NCI-H526 (cell line): ENCODE measurements at places on chromosomes 1 and 21.

DNA sequence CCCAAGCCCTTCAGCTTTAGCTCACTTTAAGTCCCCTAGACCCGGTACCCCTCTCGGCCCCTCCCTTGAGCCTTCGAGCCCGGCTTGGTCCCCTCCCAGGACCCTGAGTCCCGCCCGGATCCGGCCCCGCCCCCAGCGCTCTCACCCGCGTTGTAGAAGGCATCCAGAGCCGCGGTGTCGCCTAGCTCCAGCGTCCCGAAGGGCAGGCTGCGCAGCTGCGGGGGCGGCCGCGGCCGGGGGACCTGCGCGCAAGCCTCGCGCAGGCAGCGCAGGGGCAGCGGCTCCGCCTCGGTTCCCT lies 699 bp downstream of the MAP3K6 start:
- DNase-seq: peak; percentile 24

GRCh38 chr1:45913731-45914501 lies 110.5 kb downstream of the MAST2 start:
- DNase-seq: no peak

- DNase-seq: no peak
Measured at GRCh38 chr1:203547771-203548421, 53.9 kb downstream of the OPTC start.

GRCh38 chr1:46547481-46548383 lies 3.7 kb downstream of the KNCN start:
- no peak for DNase-seq

- no peak for DNase-seq
Measured at GRCh38 chr1:79040424-79041082, 34.0 kb upstream of the ADGRL4 start.

DNA sequence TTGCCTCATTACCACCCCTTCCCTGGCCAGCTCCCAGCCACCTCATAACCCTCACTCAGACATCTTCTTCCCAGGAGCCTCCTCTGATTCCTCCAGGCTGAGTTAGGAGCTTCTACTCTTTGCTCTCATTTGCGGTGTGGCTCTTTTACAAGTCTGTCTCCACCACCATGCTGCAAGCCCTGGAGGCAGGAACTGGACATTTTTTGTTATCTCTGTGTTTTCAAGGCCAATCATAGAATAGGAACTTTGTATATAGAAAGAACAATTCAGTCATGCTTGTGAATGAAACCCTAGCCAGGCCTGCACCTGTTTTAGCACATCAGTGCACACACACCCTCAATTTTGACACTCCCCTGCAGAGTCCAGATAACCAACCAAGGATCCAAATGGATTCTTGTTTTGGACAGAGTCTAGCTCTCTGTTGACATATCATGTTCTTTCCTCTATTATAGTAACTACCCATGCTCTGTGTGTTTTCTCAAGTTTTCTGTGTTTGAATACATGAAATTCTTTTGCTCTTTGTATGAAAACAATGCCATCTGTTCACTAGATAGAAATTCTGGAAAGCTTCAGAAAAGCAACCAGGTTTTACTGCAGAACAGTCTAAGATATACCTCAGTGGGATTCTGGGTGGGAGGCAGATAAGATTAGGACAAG lies 60.9 kb upstream of the ZNF648 start:
- no peak for DNase-seq

DNA sequence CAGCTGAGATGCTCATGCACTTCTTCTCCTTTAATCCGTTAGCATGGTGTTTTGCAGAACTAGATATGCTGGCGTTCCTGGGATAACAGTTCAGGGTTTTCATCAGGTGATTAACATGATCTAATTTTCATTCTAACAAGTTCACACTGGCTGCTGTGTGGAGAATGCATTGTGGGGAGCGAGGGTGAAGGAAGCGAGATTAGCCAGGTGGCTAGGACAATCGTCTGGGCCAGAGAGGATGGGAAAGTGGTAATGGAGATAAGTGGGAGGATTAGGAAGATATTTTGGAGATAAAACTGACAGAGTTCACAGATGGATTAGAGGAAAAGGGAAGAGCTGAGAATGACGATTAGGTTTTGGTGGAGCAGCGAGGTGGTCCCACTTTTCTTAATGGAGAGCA lies 138.1 kb upstream of the MAGI3 start:
- DNase-seq: no peak
